Left renal cortex interstitium (tissue), 4 donors: ENCODE measurements at places on chromosomes 11 and 22. TPM values are rescaled to one million over a fixed set of nuclear protein-coding genes. Genes with fewer than 3 reads are reported as not detected.

GRCh38 chr11:14029971-14030920 lies 67.7 kb downstream of the SPON1 start:
- DNase-seq: no peak

GRCh38 chr11:28581286-28582242 lies 473.4 kb downstream of the METTL15 start:
- DNase-seq: no peak

GRCh38 chr11:34205326-34206035 lies 100.1 kb downstream of the NAT10 start:
- DNase-seq: no peak

GRCh38 chr11:59575505-59575904 lies 40.1 kb downstream of the OSBP start:
- DNase-seq: no peak

DNA sequence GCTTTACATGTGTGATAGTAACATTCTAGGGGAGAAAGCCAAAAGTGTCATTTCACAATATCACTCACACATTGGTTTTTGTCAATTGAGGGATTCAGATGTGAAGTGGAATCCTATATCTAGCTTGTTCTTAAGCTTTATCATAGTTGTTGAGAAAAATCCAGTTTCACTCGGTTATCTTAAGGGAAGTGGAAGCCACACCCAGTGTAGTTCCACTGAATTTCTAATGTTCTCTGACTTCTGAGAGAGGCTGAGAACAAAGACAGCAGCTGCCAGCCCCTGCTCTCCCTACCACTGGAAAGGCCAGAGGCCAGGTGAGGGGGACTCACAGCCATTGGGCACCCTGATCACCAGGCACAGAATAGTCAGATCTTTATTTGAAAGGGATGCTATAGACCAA lies 53.7 kb downstream of the THAP12 start:
- no peak for DNase-seq

DNA sequence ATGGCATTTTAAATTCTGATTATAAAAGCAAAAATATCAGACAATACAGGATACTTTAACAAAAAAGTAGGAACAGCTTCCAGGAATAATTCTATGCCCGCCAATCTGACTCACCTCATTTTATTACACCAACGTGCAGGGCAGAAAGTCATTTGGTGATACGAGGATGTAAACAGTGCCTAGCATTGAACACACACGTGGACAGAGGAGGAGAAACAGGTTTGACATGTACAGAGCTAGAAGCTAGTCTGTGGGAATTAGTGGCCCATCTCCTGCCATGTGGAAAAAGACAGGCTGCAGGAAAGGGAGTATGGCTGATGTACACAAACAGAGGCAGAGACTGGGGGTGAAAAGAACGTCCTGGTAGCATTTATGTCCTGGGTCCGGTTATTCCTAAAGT lies 9.0 kb upstream of the SPINDOC start:
- no peak for DNase-seq

GRCh38 chr11:66843776-66844495 lies 695 bp downstream of the RCE1 start:
- no peak for DNase-seq

DNA sequence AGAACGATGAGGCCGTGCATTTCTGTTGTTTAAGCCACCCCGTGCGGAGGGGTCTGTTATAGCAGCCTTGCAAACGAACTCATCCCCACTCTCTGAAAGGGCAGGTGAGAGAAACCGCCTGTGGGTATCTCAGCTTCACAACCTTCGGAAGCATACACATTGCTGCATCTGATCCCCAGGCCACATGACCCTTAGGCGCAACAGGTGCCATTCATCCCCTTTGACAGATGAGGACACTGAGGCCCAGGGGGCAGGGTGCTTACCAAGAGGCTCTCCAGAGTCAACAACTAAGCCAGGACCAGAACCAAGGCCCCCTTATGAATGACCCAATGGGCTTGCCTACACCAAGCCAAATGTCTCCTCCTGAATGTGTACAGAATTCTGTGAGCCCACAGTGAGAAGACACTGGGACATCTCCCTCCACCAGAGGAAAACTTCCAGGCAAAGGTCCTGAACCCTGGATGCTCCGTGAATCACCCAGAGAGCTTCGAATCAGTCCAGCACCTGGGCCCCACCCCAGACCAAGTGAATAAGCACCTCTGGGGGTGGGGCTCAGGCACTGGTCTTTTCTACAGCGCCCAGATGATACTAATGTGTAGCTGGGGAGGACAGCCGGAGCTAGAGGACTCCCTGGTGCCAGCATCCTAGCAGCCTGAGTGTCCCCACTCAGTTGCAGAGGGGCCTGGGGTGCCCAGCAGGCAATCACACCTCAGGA lies 83.2 kb downstream of the BUD13 start:
- no peak for DNase-seq

GRCh38 chr11:65426839-65427690 lies 4.5 kb downstream of the NEAT1 start:
- DNase-seq: no peak

The EIF1AD gene
- polyA plus RNA-seq: 25.3 TPM

The SYT9 gene
- 4.2 TPM for polyA plus RNA-seq

The SIAE gene
- 35.3 TPM for polyA plus RNA-seq

The CCDC85B gene
- 7.6 TPM for polyA plus RNA-seq

The MS4A6A gene
- 15.9 TPM for polyA plus RNA-seq

The MLC1 gene
- 1.1 TPM for polyA plus RNA-seq
